ENCODE measurements at places on chromosomes 1 and 21. TPM values are rescaled to one million over a fixed set of nuclear protein-coding genes. Genes with fewer than 3 reads are reported as not detected.

The LCE1A gene
- not detected for total RNA-seq

The S100A8 gene
- total RNA-seq, result 25.2 TPM

DNA sequence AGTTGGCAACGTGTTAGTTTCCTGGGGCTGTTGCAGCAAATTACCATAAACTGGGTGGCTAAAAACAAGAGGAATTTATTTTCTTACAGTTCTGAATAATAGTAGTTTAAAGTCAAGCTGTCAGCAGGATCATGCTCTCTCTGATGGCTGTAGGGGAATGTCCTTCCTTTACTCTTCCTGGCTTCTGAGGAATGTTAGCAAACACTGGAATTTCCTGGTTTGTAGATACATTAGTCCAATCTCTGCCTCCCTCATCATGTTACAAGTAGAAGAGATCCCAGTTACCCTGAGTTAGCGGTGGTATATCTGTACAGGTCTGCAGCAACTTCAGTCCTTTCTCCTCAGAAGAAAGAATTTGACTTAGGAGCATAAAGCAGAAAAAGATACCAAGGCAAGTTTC lies 2249.1 kb downstream of the NCAM2 start:
- H3K36me3 ChIP-seq, result no peaks in the 10 kb centered on the region
- no peak for DNase-seq
- no peaks in the 10 kb centered on the region for H3K27me3 ChIP-seq
- H3K27ac ChIP-seq, result no peak overlapping the region

The CD53 gene
- 1.0 TPM for total RNA-seq

- peak; percentile 27 for DNase-seq
- peak overlapping the region; percentile 80 for H3K4me3 ChIP-seq
- no peaks in the 10 kb centered on the region for H3K27me3 ChIP-seq
- peak overlapping the region; percentile 93 for H3K27ac ChIP-seq
- no peaks in the 10 kb centered on the region for H3K36me3 ChIP-seq
- H3K4me1 ChIP-seq, result no peaks in the 10 kb centered on the region
Measured at GRCh38 chr1:89633800-89634625, 1.1 kb downstream of the LRRC8C start.

The MTR gene
- total RNA-seq, result 19.0 TPM

The DCST1 gene
- 3.5 TPM for total RNA-seq

DNA sequence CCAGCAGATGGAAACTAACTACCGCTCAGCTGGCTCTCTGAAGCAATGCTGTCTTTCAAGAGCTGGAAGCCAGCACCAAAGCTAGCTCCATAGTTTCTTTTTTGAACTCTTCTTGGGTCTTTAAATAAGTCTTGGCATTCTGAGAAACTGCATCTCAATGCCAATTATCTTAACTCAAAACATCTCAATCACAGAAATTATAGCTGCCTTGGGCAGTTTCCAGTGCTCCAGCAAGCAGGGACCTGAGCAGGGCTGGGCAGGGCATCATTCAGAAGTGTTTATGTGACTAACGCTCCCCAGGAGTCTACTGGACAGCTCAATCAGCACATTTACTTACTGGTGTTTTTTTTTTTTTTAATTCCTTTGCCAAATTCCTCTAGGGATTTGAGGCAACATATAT lies 18.3 kb upstream of the PADI4 start:
- no peak overlapping the region for H3K4me3 ChIP-seq
- no peak for DNase-seq
- no peaks in the 10 kb centered on the region for H3K4me1 ChIP-seq

The RGS1 gene
- 19.4 TPM for total RNA-seq

DNA sequence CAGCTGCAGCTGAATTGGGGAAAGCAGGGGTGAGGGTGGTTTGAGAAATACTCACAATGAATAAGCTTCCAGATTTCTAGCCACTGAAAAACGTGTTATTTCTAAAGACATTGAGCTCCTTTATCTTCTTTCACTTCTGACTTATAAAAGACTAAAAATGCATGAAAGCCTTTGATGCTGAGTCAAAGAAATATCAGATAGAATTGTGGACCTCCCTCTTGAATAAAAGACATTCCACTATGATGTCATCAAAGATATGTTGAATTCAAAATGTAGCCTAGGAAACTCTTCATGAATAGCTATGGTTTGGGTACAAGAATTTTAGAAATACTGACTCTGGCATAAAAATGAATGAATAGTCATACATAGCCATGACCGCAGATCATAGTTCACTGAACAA lies 44.7 kb upstream of the COL24A1 start:
- no peak overlapping the region for H3K27ac ChIP-seq
- H3K4me1 ChIP-seq, result no peaks in the 10 kb centered on the region
- H3K27me3 ChIP-seq, result no peaks in the 10 kb centered on the region
- no peak for DNase-seq
- no peak overlapping the region for H3K4me3 ChIP-seq

The COL18A1 gene
- 223 TPM for total RNA-seq

- H3K27me3 ChIP-seq, result no peaks in the 10 kb centered on the region
- no peak for DNase-seq
- H3K27ac ChIP-seq, result no peak overlapping the region
- H3K36me3 ChIP-seq, result no peaks in the 10 kb centered on the region
Measured at GRCh38 chr1:166929911-166930310, 45.4 kb downstream of the ILDR2 start.

GRCh38 chr1:50438945-50439344 lies 15.7 kb upstream of the DMRTA2 start:
- H3K36me3 ChIP-seq, result no peaks in the 10 kb centered on the region
- no peak overlapping the region for H3K27ac ChIP-seq
- DNase-seq, result no peak
- no peak overlapping the region for H3K4me3 ChIP-seq

GRCh38 chr1:173171152-173171551 lies 36.0 kb downstream of the TNFSF4 start:
- H3K27ac ChIP-seq, result no peak overlapping the region
- no peaks in the 10 kb centered on the region for H3K27me3 ChIP-seq
- H3K4me3 ChIP-seq, result no peak overlapping the region
- DNase-seq, result no peak
- H3K36me3 ChIP-seq, result no peaks in the 10 kb centered on the region

- H3K27ac ChIP-seq, result peak overlapping the region; percentile 93
- H3K27me3 ChIP-seq, result no peaks in the 10 kb centered on the region
- H3K4me1 ChIP-seq, result no peaks in the 10 kb centered on the region
- no peaks in the 10 kb centered on the region for H3K36me3 ChIP-seq
- H3K4me3 ChIP-seq, result peak overlapping the region; percentile 63
- no peak for DNase-seq
Measured at GRCh38 chr21:37266515-37267221, 466 bp downstream of the VPS26C start.

The RUNX3 gene
- total RNA-seq, result 1.6 TPM

- H3K4me1 ChIP-seq, result no peaks in the 10 kb centered on the region
- no peak for DNase-seq
- H3K4me3 ChIP-seq, result peak overlapping the region; percentile 61
Measured at GRCh38 chr1:203627398-203627797, 766 bp downstream of the ATP2B4 start.

- H3K4me1 ChIP-seq, result no peaks in the 10 kb centered on the region
- DNase-seq, result no peak
- no peak overlapping the region for H3K27ac ChIP-seq
- H3K4me3 ChIP-seq, result no peak overlapping the region
Measured at GRCh38 chr1:183696981-183697380, 43.9 kb upstream of the APOBEC4 start.

The LYST gene
- total RNA-seq, result 27.2 TPM

- H3K4me3 ChIP-seq, result no peak overlapping the region
- DNase-seq, result no peak
- no peaks in the 10 kb centered on the region for H3K36me3 ChIP-seq
- no peaks in the 10 kb centered on the region for H3K4me1 ChIP-seq
- H3K27me3 ChIP-seq, result no peaks in the 10 kb centered on the region
- H3K27ac ChIP-seq, result no peak overlapping the region
Measured at GRCh38 chr1:196372896-196373536, 235.2 kb downstream of the KCNT2 start.

DNA sequence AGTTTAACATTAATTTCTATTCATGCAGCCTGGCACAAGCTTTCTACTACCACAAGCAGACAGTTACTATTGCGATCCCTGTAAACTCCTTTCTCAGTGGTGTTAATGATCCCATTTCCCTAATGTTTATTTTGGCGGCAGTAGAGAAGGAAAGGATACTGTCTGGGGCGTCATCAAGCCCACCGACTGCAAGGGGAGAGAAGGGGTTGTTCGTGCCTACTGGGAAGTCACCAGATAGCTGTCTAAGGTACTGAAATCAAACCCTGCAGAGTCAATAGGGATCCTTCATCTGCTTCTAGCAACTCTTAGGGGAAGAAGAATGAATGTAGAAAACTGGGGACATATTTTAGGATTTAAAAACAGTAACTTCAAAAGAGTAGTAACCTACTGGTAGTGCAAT lies 95.2 kb upstream of the ADAR start:
- DNase-seq, result no peak
- no peaks in the 10 kb centered on the region for H3K36me3 ChIP-seq
- no peaks in the 10 kb centered on the region for H3K27me3 ChIP-seq
- no peak overlapping the region for H3K4me3 ChIP-seq
